ENCODE measurements at places on chromosomes 6 and 20.

- DNase-seq, result no peak
These were observed 24.1 kb downstream of the USP45 start for GRCh38 chr6:99491171-99491570.

GRCh38 chr6:1853761-1854160, 244.0 kb downstream of the FOXC1 start:
- no peak for DNase-seq

DNA sequence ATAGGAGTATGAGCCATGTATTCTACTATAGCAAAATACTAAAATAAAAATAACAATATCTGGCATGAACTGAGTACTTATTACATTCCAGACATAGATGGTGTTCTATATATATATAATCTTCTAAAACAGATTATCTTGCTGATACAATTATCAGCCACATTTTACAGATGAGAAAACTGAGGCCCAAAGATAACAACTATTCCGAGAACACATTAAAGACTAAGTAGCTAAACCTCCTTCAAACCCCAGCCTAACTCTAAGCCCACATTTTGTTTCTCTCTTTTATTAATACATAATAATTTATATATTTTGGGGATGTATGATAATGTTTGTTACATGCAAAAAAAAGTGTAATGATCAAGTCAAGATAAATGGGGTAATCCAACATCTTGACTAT, 98.7 kb upstream of the RUNX2 start:
- DNase-seq, result no peak

GRCh38 chr6:75794351-75794846, 45.4 kb downstream of the MYO6 start:
- DNase-seq, result no peak

DNA sequence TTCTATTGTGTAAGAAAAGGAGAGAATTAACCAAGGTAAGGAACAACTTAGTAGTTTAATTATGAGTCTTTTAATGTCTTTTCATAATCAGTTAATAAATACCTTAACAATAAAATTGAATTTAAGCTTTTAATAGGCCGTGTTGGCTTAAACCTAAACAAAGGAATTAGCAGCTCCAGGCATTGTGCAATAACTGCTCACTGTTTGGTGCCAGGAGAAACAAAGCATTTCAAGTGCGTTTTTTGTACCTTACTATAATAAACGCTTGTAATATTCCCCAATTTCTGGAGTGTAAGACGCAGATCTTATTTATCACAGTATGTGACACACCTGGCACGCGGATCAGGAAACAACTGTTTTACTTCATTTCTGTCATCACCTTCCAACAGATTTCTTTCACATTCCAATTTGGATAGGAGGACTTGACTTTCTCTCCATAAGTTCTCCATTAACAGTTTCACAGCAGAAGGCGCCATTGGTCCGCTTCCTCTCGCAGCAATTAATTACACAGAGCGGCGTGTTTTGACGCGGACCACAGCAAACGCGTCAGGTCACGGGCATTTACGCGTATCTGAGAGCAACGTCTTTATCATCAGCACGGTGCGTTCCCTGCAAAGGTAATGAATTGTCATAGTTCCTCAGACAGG, 335.8 kb upstream of the NT5E start:
- no peak for DNase-seq

DNA sequence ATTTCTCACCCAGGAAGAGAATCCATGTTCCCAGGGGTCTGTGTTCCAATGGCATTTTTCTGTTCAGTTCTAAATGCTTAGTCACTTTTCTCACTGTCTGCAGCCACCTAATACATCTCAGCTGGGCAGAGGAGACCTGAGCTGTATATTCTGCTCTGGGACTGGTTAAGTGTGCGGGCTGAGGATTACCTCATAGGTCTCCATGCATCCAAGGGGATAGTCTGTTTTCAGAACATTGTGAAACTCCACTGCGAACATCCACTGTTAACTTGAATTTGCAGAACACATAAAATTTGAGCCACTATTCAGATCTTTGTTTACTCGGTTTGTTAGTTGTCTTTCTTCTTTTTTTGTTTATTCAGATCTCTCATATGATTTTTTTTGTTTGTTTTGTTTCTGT, 947.1 kb downstream of the TFAP2A start:
- DNase-seq, result no peak

DNA sequence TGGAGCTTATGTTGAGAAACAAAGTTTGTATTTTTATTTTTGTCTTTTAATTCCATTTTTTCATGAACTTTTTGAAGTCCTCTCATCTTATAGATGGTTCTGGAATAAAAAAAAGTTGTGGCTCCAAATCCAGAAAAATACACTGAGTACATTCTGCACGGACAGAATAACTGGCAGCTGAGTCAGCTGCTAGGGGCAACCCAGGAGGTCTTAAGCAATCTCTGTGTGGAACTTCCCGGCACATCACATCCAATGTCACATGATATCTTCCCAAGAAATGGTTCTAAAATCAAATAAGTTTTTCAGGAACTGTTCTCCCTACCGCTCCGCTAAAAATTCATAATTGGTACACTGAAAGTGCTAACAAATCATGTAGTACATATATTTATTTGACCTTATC, 29.8 kb downstream of the SLC13A3 start:
- no peak for DNase-seq

DNA sequence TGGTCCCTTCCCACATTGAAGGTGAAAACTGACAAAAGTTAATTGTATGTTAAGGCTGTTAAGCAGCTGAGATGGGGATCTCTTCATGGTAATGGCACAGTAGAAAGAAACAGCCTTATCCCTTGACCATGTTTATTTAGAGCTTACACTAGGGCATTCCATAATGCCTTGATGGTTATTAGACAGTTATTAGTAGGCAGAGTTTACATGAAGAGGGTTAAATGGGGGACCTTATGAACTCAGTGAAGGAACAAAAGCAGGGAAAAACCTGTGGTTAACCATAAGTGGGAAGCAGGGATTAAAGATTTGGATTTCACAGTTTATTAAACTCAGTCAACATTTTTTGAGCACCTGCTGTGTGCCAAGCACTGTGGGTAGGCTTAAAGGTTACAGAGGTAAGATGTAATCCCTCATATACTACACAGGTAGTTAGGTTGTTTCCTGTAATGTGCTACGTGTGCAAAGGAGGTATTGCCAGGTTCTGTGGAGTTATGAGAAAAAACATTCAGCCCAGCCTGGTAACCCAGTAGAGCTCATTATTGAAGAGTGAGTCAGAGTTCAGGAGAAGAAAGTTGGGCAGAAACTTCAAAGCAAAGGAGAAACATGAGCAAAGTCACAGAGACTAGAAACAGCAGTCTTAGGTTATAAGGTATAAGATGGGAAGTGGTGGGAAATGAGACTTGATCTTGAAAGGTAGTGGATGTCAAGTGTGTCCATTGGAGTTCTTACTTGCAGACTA, 32.3 kb upstream of the GNRH2 start:
- no peak for DNase-seq

GRCh38 chr6:3737831-3738210, 13.7 kb downstream of the PXDC1 start:
- DNase-seq, result no peak

DNA sequence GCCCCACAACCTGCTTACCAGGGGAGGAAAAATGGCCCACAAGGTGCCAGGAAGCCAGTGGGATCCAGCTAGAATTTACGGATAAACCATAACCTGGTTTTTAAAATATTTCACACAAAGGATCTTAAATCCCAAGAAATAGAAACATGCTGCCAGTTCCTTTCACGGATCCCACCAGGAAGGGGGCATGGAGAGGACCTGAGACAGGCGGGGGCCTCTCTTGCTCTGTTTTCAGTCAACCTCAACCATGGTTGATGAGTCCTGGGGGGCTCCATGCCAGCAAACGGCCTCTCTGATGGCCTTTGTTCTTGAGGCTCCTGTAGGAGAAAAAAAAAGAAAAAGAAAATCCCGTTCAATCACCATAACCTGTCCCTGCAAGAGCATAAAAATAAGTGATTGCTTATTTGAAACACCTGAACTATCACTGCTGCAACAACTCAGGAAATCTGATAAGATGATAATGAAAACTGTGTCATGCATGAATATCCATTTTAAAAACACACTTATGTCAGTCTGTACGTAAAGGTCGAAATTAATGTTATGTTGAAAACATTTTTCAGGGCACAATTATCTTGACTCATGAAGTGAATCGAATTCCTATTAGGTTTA, 125.8 kb upstream of the CST7 start:
- DNase-seq, result no peak

DNA sequence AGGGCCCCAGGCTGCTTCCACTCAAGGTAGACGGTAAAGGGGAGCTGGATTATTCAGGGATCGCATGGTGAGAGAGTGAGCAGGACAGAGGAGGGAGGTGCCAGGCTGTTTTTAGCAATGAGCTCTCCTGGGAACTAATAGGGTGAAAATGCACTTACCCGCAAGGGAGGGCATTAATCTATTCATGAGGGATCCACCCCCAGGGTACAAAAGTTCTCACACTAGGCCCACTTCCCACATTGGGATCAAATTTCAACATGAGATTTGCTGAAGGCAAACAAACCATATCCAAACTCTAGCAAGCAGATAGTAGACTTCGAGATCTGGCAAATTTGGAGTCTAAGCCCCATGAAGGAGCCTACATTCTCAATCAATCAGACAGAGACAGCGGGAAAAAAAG, 408.6 kb downstream of the RNF144B start:
- no peak for DNase-seq

GRCh38 chr20:58696411-58696961, 3.9 kb downstream of the NPEPL1 start:
- DNase-seq, result no peak

GRCh38 chr20:8860011-8860495, 208.8 kb upstream of the PLCB4 start:
- DNase-seq, result no peak

- no peak for DNase-seq
These were observed 232.3 kb downstream of the NFATC2 start for GRCh38 chr20:51310216-51310615.

- DNase-seq, result no peak
These were observed 37.4 kb downstream of the CITED2 start for GRCh38 chr6:139337001-139337400.

- no peak for DNase-seq
These were observed 125.2 kb downstream of the KIF6 start for GRCh38 chr6:39599973-39600372.

DNA sequence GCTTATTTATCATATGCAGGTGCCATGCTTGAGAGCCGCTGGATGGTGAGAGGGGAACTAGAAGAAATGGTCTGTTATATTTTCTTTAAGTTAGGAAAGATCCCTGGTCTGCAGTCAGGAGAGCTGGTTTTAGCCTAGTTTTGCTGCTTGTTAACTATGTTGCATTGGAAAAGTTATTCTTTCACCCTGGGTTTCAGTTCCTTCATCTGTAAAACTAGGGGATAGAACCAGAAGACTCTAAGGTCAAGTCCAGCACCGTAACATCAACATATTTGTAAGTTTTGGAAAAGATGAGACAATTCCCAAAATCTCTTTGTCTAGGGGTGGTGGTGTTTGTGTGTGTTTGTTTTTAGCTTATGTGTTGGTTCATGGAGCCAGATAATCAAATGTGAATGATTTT, 304.0 kb downstream of the QKI start:
- DNase-seq, result no peak

DNA sequence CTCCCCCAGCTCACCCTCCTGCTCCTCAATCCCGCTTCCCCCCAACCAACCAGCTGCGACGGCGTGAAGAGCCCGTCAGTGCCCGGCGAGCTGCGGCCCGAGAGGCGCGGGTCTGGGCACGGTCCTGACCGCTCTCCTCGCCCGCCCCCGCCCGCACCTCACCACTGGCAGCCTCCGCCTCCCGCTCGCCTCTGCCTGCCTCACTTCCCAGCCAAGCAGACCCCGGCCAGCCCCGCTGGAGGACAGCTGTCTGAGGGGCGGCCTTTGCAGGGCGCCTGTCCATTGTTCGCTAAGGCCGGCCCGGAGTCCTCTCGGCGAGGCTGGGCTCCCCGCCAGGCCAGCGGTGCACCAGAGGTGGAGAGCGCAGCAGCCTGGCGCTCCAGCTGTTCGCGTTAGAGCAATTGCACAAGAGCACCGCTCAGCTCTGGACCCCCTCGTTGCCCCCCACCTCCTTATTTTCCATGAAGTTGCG, 1.3 kb downstream of the SOBP start:
- DNase-seq, result no peak

DNA sequence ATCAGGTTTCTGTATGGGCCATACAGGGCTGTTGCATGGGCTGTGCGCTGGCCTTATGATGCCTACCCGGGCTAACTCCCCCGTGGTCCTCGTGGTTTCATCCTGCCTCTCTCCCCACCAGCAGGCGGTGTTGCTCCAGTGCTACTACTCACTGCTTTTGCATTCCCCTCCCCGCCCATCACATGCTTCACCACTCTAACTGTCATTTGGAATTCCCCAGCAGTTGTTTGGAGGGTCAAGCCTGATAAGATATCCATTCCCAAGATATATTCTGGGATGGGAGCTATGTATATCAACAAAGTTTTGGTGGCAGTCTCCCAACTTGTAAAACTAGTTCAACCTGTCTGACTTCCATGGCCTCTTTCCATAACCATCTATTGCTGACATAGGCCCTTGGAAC, 233.2 kb upstream of the SOX4 start:
- DNase-seq, result no peak

DNA sequence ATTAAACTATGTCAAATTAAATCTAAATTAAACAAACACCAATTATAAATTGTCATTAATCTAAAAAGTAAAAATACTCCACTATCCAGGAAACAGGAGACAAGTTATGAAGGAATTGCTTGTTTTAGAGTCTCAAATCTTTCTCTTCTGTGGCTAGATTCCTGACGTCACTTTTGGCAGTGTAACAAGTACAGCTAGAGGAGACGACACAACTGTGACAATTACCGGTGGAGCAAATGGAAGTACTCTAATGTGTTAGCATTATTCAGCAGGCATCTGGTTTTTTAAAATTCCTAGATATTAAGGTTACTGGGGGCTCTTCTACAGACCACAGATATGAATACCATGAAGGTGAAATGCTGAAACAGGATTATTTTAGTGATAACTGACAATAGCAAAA, 1042.7 kb downstream of the EPHA7 start:
- no peak for DNase-seq

DNA sequence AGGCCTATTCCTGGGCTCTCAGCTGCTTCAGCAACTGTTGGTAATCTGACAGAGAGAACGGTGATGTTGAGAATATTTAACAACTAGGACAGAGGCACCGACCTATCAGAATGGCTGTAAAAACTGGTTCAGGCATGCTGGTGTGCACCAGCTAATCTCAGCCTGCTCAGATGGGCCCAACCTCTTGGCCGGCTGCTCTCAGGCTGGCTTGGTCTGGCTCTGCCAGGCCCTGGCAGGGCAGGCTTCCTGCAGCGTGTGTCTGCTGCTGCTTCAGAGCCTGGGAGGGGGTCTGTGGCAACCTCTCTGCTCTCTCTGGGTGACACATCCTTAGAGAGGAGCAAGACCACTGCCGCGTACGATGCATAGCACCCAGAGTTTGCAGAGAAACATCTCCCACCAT, 4.8 kb downstream of the SLC2A12 start:
- no peak for DNase-seq

GRCh38 chr6:106082735-106083398, 3.3 kb upstream of the PRDM1 start:
- no peak for DNase-seq

DNA sequence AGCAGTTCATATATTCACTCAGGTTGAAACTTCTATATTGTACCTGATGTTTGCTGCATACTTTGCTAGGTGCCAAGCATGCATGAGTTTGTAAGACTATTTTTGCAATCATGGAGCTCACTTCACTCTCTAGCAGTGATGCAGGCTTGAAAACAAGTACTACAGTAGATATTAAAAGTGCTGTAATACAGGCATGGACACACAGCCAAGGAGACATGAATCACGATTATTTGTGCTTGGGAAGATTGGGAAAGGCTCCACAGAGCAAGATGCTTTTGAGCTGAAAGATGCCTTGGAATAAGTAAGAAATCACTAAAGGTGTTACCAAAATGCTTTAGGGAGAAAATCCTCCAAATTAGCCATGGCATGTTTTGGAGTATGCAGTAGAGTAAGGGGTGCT, 427.4 kb downstream of the UTRN start:
- no peak for DNase-seq

Data from D721Med (cell line).